ENCODE measurements at places on chromosomes 6 and 20.

DNA sequence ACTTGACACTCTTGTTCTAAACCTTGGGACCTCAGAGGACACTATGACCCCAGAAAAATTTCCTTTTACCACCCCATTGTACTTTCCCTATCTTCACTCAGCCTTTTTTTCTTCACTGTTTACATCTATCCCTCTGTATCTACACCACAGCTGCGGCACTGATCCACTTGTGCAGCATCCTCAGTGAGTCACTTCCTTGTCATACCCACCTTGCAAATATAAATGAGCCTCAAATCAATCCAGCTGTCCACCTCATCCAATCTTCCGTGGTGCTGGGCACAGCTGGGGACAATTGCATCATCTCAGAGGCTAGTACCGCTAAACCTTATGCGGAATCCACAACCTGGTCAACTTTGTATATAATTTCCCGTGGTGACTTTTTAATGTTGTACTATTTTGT is 710.5 kb downstream of the QKI start:
- H3K27ac ChIP-seq: no peak overlapping the region
- no peaks in the 10 kb centered on the region for H3K4me1 ChIP-seq
- H3K36me3 ChIP-seq: no peaks in the 10 kb centered on the region
- no peak overlapping the region for H3K4me3 ChIP-seq
- DNase-seq: no peak

DNA sequence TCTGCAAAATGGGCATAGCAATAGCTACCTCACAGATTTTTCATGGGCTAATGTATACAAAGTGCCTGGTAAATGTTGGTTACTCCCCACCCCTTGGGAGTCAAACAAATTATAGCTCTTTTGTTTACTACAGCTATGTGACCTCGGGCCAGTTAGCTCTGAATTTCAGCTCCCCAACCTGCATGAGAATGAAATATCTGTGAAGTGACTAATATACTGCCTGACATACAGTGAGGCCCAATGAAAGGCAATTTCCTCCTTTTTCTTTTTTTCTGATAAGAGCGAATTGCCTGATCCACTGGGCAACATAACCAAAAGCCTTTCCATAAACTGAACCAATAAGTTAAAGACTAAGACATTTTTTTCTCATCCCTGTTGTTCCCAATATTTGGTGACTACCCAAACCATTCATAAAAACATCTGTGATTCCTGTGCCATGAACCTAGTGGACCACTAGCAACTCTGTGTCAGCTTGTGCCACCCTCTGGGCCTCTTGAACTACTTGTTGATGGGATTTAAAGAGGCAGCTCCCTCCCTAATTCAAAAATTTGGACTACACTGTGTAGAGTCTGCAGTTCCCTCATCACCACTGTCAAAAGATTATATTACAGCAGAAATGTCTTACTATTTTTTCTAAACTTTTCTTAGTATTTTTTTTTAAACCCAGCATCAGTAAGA is 91.9 kb upstream of the TMEM30A start:
- no peak overlapping the region for H3K27ac ChIP-seq
- no peaks in the 10 kb centered on the region for H3K4me1 ChIP-seq
- no peak for DNase-seq
- no peaks in the 10 kb centered on the region for H3K36me3 ChIP-seq

DNA sequence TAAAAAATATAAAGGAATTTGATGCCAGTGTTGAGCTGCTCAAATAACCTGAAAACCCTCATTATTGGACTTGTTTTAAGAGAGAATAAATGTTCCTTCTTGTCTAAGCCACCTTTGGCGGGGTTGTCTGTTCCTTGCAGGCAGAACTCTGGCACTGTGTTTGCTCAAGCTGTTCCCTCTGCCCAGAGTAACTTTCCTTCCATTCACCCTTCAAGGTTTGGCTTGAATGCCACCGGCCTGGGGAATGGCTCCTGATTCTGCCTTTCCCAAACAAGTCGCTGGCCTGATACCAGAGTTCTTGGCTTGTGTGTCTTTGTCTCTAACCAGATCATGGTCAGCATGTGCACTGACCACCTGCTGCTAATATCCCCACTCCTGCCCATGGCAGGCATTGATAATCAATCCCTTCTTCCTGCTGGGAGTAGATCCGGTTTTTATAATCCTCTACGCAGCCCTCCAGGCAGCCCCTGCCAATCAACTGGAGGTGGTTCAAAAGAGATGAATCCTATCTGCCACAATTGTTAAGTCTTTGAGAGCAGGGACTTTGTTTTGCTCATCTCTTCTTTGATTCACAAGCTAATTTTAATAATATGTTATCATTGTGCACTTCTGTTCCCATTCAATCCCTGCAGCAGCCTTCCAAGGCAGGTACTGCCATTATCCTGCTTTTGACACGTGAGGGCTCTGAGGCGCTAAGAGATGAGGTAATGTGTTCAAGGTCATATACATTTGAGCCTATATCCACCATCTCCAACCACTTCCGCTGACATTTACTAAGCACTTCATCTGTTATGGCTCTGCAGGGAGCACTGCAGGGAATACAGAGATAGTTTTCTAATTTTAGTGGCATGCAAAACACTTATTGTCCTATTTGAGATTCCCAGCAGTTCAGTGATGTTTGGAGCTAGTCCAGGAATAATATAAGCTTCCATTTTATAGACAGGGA is 3.1 kb upstream of the CCM2L start:
- DNase-seq: no peak
- H3K4me3 ChIP-seq: no peak overlapping the region
- no peak overlapping the region for H3K27ac ChIP-seq
- peaks cover 35% of the 10 kb centered on the region for H3K27me3 ChIP-seq

DNA sequence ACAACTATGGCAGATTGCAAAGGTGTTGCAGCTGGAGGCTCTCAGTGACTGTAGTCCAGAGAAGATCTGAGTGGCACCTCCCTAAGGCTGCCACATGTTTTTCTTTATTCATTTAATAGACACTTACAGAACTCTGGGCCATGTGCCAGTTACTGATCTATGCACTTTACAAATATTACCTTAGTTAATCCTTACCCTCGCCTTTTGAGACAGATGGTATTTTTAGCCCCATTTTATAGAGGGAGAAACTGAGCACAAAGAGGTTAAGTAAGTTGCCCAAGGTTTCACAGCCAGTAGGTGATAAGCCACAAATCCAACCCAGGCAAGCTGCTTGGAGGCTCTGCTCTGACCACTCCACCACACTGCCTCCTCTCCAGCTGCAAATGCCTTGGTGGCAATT is 6.5 kb upstream of the SCRT2 start:
- peaks cover 100% of the 10 kb centered on the region for H3K27me3 ChIP-seq
- H3K4me1 ChIP-seq: no peaks in the 10 kb centered on the region
- DNase-seq: no peak

- H3K4me1 ChIP-seq: no peaks in the 10 kb centered on the region
- DNase-seq: no peak
- H3K36me3 ChIP-seq: no peaks in the 10 kb centered on the region
- H3K27ac ChIP-seq: no peak overlapping the region
- no peak overlapping the region for H3K4me3 ChIP-seq
These were observed 129.0 kb downstream of the CFAP61 start for GRCh38 chr20:20181322-20181721.

DNA sequence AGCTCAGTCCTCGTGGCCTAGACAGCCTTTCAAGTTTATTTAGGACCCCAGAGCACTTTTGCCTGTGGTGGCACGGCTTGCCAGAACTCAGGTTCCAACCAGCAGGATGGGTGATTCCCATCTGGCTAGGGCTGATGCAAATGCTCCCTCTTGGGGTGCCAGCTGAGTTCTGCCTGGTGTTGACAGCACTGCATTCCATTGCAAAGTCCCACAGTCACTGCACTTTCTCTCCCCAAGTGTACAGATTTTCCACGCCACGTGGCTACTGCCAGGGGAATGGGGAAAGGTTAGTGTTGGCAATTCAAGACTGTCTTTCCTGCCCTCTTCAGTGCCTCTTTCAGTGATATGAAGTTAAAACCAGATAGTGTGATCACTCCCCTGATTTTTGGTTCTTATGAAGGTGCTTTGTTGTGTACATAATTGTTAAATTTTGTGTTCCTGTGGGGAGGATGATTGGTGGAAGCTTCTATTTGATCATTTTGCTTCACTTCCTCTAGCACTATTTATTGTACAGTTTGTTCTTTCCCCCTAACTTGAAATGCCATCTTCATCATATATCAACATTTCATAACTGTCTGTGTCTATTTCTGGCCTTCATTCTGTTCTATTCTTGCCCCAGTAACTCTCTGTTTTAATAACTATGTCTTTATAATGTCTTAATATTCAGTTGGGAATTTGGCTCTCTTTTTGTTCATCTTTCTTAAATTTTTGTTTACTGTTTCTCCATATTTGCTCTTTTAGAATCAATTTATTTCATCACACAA is 86.2 kb downstream of the CFAP61 start:
- no peak overlapping the region for H3K4me3 ChIP-seq
- no peak overlapping the region for H3K27ac ChIP-seq
- no peaks in the 10 kb centered on the region for H3K36me3 ChIP-seq
- H3K27me3 ChIP-seq: no peaks in the 10 kb centered on the region
- H3K4me1 ChIP-seq: no peaks in the 10 kb centered on the region

DNA sequence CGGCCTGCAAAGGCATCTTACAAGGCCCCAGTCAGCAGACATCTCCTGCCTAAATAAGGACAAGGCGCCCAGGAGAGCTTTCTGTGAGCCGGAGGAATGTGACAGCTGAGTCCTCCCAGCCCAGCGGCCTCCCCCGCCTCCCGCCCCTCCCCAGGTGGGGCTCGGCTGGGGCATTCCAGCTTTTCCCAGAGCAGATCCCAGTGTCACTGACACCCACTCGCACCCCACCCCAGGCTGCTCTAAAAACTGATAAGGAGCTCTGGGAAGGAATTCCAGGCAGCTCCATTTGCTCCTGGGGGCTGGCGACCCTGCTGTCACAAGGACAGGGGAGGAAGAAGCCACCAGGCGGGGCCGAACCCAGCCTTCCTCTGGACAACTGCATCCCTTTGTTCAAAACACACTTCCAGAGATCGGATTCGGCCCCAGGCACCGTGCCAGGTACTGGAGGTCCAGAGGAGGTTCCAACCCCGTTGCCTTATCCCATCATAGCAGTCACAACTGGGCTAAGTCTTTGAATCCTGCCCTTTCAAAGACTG is 49.7 kb downstream of the JPH2 start:
- H3K4me1 ChIP-seq: peaks cover 11% of the 10 kb centered on the region
- H3K4me3 ChIP-seq: no peak overlapping the region
- peaks cover 13% of the 10 kb centered on the region for H3K27me3 ChIP-seq
- DNase-seq: no peak
- H3K27ac ChIP-seq: peak overlapping the region; percentile 8

- no peaks in the 10 kb centered on the region for H3K27me3 ChIP-seq
- peaks cover 55% of the 10 kb centered on the region for H3K4me1 ChIP-seq
- no peaks in the 10 kb centered on the region for H3K36me3 ChIP-seq
- no peak for DNase-seq
- no peak overlapping the region for H3K4me3 ChIP-seq
- H3K27ac ChIP-seq: peak overlapping the region; percentile 86
These were observed 38.6 kb upstream of the PIM1 start for GRCh38 chr6:37131104-37131959.

DNA sequence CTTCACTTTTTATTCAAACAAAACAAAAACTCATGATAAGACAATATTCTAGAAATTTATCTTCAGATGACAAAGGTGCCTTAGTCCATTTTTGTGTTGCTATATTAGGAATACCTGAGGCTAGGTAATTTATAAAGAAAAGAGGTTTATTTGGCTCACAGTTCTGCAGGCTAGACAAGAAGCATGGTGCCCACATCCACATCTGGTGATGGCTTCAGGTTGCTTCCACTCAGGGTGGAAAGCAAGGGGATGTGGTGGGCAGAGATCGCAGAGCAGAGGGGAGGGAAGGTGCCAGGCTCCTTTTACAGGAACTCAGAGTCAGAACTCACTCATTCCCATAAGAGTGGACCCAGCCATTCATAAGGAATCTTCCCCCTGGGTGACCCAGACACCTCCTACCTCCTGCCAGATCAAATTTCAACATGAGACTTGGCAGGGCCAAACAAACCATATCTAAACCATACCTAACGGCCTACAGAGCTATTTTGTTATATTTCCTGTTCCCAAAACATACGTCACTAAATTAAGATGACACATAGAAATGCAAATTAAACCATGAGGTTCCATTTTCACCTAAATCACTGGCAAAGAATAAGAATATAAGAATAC is 26.4 kb downstream of the ABHD12 start:
- H3K36me3 ChIP-seq: no peaks in the 10 kb centered on the region
- no peak for DNase-seq
- H3K4me1 ChIP-seq: peaks cover 17% of the 10 kb centered on the region
- H3K27ac ChIP-seq: no peak overlapping the region
- no peaks in the 10 kb centered on the region for H3K27me3 ChIP-seq
- no peak overlapping the region for H3K4me3 ChIP-seq

- no peaks in the 10 kb centered on the region for H3K4me1 ChIP-seq
- H3K27ac ChIP-seq: no peak overlapping the region
- no peaks in the 10 kb centered on the region for H3K36me3 ChIP-seq
- H3K27me3 ChIP-seq: no peaks in the 10 kb centered on the region
These were observed 109.8 kb downstream of the DOK5 start for GRCh38 chr20:54585217-54585616.

- H3K27ac ChIP-seq: no peak overlapping the region
- no peaks in the 10 kb centered on the region for H3K36me3 ChIP-seq
- DNase-seq: no peak
- no peaks in the 10 kb centered on the region for H3K4me1 ChIP-seq
These were observed 61.9 kb upstream of the ATXN1 start for GRCh38 chr6:16822975-16823717.

DNA sequence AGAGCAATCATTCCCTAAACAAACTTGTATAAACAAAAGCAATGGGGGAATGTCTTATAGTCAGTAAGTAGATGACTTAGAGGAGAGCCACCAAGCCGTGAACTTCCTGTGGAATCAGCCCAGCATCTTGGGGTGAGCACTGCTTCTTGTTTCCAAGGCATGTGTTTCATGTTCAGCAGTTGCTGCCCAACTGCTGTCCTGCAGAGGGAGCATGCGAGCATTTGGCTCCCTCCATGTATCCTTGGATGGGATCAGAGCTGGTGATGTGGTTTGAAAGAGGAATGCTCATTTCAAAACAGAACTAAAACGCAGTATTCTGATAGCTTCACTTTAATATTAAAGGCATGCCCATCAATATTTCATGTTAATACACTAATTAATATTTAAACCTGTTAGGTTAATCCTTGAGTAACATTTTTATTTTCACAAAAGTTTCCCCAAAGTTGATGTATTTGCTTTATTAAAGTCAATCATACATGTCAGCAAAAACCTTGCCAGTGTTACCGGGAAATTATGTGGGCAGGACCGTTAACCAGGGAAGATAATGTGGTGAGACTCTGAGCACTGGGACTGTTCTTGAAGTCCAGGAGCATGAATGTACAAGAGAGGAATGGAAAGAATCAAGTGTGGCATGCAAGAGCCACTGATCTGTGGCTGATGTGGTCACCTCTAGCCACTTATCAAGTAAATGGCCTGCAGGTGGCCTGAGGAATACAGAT is 172.1 kb upstream of the GGTLC1 start:
- H3K36me3 ChIP-seq: no peaks in the 10 kb centered on the region
- no peaks in the 10 kb centered on the region for H3K4me1 ChIP-seq
- DNase-seq: no peak
- H3K27me3 ChIP-seq: no peaks in the 10 kb centered on the region

GRCh38 chr20:32358632-32358882 is 426 bp downstream of the ASXL1 start:
- H3K4me3 ChIP-seq: peak overlapping the region; percentile 91
- H3K27me3 ChIP-seq: no peaks in the 10 kb centered on the region
- H3K36me3 ChIP-seq: no peaks in the 10 kb centered on the region
- H3K27ac ChIP-seq: peak overlapping the region; percentile 97
- no peak for DNase-seq
- peaks cover 10% of the 10 kb centered on the region for H3K4me1 ChIP-seq

Measured in esophagus squamous epithelium (tissue), 5 donors.